CD4-positive, alpha-beta T cell treated with Interleukin-17A for 1 hour (primary cell): ENCODE measurements at places on chromosomes 12 and 14.

DNA sequence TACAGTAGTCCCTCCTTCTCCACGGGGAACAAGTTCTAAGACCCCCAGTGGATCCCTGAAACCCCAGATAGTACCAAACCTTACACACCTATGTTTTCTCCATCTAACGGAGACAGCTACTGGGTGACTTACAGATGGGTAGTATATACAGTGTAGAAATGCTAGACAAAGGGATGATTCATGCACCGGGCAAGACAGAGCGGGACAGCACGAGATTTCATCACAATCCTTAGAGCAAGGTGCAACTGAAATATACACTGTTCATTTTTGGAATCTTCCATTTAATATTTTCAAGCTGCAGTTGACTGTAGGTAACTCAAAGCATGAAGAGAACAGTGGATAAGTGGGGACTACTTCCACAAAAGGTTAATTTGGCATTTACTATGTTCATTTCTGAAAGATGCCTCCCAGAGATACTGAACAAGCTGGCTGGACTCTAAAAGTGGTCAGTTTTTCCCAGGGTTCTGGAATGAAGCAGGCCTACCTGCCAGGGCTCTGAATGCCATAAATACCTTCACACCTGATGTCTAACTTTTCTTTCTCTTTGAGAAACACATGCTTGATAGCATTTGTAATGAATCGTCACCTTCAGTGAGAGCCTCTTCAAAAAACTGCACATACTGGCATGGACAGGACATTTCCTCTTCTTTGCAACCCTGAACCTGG lies 127.7 kb upstream of the FOXN3 start:
- DNase-seq = no peak

DNA sequence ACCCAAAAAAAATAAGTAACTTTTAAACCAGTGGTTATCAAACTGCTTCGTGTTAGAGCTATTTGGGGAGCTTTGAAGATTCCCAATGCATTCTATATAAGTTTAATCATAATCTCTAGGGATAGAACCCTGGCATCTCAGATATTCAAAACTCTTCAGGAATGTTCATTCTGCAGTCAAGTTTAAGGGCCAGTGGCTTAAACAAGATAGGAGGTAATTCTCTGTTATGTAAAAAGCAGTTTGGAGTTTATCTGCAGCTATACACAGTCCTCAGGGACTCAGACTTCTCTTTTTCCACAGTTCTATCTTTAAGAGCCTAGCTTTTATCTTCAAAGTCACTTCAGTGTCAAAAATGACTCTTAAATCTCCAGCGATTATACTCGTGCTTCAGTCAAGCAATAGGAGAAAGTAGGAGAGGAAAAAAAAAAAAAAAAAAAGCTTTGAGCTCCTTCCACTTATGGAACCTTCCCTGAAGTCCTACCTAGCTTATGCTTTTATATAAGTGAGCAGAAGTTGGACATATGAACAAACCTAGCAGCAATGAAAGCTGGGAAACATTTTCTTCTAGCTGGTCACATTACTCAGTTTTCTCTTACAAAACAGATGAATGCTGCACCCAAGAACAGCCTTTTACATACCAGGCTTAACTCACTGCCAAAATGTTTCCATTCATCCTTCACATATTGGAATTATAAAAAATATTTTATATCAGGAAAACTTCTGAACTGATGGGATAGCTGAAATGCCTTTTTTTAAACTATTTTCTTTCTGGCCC lies 302.8 kb downstream of the FSCB start:
- DNase-seq = no peak

GRCh38 chr14:31792726-31793125 lies 231.5 kb downstream of the NUBPL start:
- DNase-seq = no peak

- DNase-seq = no peak
These were observed 38.1 kb upstream of the GARIN2 start for GRCh38 chr14:67151082-67151666.

DNA sequence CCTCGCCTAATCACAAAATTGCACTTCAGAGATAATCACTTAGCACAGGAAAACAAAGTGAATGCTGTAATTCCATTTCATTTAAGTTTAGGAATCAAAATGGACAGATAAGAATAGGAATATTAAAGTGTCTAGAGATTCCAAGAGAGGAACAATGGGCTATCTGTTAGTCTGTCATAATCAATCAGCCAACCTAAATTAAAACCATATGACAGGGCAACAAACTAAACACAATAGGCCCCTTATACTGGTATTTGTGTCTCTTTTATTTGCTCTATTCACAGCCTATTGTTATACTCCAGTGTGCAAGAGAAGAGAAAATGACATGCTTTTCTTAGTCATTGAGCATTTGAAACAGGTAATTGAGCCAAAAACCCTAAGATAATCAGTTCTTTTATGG lies 259.4 kb downstream of the PRKD1 start:
- no peak for DNase-seq

DNA sequence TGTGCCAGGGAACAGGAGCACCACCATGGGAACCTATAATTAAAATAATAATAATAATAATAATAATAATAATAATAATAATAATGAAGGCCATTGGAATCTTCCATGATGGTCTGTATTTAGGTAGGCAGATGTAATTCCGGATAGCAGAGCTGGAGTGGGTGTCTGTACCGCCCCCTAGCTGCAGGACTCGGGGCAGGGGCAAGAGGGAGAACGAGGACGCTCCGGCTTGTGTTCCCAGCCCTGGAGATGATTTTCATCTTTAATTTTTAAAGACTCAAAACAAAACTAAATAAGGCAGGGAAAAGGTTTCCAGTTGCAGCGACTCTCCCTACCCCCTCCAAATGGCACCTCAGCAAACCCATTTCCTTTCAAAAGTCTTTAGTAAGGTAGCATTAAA lies 501.1 kb downstream of the VRK1 start:
- DNase-seq = no peak
